Brain (organoid and tissue), 16 donors: ENCODE measurements at places on chromosomes 1 and 21. TPM values are rescaled to one million over a fixed set of nuclear protein-coding genes. Genes with fewer than 3 reads are reported as not detected.

The F5 gene
- 0.83 TPM for polyA plus RNA-seq

The KLHDC8A gene
- polyA plus RNA-seq = 11.4 TPM

The HPDL gene
- polyA plus RNA-seq = 9.4 TPM

The DNAH14 gene
- 5.1 TPM for polyA plus RNA-seq

The CBR3 gene
- 9.6 TPM for polyA plus RNA-seq

The ADAMTSL4 gene
- 2.4 TPM for polyA plus RNA-seq

The TRNP1 gene
- polyA plus RNA-seq = 43.3 TPM
